Activated CD8-positive, alpha-beta memory T cell treated with anti-CD3 and anti-CD28 coated beads for 4 hours (primary cell): ENCODE measurements at places on chromosomes 12 and 14.

GRCh38 chr14:30864934-30865333 lies 9.4 kb upstream of the COCH start:
- no peak for DNase-seq

GRCh38 chr12:38919191-38919590 lies 13.8 kb upstream of the CPNE8 start:
- no peak for DNase-seq

GRCh38 chr14:64971943-64972791 lies at the start of gene RAB15:
TSS of gene RAB15 (minus strand) at chr14:64972336. CDS start at chr14:64972076, 260 bp downstream.
- DNase-seq: no peak

DNA sequence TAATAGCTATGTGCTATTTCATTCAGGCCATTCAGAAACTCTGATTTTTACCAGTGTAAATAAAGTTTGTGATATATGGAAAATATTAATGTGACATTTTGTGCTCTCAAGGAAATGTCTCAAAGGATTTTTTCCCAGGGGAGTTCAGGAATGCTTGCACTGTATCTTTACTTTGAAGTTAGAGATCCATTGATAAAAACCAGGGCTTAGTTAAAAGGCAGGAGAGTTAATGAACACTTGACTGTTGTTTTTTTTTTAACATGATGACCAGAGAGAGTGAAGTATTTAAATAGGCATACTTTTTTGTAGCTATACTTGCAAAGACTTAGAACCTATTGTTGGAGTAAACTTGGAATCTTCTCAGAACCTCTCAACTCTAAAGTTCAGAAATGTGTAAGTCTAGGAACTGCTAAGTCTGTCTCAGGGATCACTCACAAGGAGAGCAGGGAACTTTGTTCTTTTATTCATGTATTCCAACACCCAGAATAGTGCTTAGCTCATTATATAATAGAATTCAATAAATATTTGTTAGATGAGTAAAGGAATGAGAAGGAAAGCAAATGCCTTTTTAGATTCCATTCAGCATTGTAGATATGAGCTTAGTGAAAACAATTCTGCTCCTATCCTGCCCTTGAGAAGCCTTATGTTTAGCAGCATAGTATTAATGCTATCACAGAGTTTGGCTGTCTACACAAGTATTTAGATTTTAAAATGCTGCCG lies 117.5 kb downstream of the DAAM1 start:
- DNase-seq: no peak

DNA sequence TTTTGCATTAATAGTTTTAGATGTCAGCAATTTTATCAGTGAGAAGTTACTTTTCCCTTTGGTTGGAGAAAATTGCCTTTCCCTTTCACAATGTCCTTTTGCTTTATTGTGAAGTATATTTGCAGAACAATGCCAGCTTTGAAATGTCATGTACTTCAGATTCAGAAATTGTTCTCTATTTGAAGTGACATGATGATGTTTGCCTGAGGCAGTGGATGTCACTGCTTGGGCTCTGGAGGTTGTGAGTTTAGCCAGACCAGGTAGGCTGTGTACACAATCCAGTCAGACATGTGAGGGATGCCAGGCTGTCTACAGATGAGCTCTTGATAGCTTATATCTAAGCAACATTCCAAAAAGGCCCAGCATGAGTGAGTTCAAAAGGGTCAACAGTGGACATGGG lies 451.9 kb upstream of the FBXO33 start:
- DNase-seq: no peak

GRCh38 chr14:39342768-39343167 lies 89.5 kb downstream of the FBXO33 start:
- no peak for DNase-seq

- DNase-seq: no peak
Observed at GRCh38 chr12:13099844-13100604, 3.4 kb downstream of the GSG1 start.

- DNase-seq: no peak
Observed at GRCh38 chr14:21539189-21539940, 13.2 kb upstream of the SALL2 start.

DNA sequence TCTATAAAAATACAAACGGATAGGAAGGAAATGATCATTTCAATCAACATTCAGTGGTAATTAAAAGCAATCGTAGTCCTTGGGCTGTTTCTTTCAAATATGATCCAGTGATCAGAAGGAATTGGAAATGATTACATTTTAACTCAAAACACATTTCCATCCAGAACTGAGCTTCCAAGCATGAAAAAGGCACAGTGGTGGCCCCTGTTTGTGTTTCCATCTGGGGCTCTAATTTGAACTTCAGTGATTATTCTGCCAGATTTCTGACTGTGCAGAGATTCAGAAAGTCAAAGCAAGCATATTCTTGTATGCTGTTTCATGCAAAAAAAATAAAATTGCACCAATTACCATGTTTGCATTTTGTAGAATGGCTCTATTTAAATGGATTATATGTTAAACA lies 157.0 kb upstream of the LMNTD1 start:
- DNase-seq: no peak

- no peak for DNase-seq
Observed at GRCh38 chr12:4539167-4539870, 629 bp downstream of the RAD51AP1 start.

DNA sequence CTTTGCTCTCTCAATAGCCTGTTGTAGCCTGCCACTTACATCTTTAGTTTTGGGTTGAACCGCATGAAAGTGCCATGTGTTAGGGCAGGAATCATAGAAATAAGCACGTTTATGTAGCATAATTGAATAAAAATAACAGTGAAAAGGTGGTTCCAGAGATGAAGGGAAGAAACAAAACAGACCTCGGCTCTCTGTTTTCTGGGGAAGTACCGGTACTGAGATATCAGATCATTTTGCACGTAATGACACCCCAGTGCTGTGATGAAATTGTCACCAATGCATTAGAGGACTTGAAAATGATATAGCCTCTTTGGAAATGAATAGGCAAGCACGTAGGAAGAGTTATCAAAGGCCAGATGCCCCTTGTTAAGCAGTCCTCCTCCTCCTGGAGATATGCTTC lies 42.5 kb upstream of the DLK1 start:
- no peak for DNase-seq

GRCh38 chr12:130456375-130457199 lies 118.9 kb downstream of the PIWIL1 start:
- no peak for DNase-seq

DNA sequence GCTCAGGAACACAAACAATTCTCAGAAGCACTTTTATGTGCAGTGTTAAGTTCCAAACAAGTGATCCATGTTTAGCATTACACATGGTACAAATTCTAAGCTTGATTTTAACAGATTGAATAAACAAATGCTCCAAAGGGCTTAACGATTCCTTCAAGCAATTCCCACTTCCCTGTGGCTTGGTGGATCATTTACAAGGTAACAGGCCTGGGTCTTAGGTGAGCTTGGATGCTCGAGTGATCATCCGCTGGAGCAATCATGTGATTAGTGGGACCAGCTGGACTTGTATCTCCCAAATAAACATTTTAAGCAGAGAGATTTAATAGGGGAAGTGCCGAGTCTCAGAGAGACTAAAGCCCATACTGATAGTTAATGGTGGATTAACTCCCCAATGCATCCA lies 70.7 kb downstream of the CALM1 start:
- DNase-seq: no peak

DNA sequence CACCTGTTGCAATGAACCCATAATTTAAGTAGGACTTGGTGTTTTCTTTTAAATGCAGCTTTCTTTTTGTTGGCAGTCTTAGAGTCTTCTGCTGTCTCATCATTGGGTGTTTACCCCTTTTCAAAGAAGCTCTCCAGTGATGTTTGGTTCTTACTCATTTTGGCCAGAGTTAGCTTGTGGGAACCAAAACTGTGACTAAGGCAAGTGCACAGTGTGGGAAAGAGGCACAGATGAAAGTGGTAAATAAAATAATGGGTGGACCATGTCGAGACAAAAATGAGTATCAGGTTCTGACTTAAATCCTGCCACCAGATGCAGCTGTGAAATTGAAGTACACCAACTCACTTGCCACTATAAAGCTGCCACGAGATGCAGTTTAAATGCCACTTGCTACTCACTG lies 615.4 kb upstream of the MIS18BP1 start:
- no peak for DNase-seq

DNA sequence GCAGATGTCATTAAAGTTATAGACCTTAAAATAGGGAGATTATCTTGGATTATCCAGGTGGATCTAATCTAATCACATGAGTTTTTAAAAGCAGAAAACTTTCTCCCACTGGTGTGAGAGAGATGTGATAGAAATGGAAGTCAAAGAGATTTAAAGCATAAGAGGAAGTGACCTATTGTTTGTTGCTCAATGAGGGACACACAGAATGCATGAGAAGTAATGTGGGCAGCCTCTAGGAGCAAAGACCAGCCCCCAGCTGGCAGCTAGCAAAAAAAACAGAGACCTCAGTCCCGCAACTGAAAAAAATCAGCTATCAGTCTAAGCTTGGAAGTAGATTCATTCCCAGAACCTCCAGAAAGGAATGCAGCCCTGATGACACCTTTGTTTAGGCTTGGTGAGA lies 24.6 kb upstream of the ANP32D start:
- DNase-seq: no peak

DNA sequence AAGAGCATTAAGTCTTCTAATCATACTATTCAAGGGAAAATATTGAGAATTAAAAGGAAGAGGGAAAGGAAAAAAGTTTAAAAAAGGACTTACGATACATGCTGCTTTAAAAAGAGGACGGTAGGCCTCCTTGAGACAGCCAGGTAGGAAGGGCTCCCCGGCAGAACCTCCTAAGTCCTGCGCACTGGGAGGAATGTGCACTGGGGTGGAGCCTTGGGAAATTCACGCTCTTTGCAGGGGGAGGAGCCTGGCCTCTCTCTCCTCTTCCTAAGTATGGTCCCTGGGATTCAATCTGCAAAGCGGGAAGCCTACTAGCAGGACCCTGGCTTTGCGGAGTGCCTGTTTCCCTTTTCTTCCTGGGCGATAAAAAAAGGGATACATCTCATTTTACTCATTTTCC lies 553.0 kb downstream of the RPS29 start:
- DNase-seq: no peak

DNA sequence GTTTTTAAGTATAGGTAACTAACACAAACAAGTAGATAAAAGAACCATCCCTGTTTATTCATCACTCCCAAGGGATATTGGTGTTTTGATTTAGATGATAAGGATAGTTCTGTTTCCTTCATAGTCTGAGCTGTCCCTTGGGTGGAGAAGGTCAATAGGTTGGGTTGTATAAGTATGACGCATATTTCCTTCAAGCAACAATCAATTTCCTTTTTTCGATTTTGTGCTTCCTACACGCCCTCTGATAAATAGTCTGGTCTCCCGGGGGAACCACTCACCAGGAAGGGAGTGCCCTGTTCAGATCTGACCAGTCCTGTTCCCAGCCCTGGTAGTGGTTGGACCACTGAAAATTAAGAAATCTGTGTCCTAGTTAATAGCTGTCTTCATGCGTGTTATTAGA lies 378.8 kb upstream of the FAR2 start:
- no peak for DNase-seq

DNA sequence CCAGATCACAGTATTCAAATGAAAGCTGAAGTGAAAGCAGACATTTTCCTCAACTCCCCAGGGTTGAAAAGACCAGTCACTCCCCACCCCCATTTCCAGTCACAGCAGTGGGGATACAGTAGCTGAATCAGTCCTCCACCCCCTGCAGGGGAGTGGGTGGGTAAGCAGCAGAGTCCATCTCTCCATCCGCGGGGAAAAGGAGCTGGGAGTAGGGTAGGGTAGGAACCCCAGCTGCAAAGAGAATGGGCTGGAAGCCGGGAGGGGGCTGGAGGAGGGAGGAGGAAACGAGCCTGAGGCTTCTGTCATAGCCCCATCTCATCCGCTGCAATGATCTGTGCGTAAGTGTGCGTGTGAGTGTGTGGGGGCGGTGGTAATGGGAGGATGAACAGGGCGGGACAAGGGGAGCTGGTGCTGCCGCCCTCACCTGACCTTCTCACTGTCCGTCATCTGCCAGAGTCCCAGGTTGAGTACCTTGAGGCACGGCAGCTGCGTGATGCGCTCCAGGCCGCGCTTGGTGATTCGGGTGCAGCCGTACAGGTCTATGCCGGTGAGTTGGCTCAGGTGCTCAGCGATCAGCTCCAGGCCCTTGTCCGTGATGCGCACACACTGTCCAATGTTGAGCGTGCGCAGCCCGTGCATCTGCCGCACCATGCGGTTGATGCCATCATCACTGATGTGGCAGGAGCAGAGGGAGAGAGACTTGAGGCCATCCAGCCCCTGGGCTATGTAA lies 1.8 kb downstream of the FBXL14 start:
- DNase-seq: no peak

GRCh38 chr12:3089588-3089987 lies 12.4 kb downstream of the TSPAN9 start:
- DNase-seq: no peak

- DNase-seq: no peak
Observed at GRCh38 chr12:3117144-3117581, 40.0 kb downstream of the TSPAN9 start.

DNA sequence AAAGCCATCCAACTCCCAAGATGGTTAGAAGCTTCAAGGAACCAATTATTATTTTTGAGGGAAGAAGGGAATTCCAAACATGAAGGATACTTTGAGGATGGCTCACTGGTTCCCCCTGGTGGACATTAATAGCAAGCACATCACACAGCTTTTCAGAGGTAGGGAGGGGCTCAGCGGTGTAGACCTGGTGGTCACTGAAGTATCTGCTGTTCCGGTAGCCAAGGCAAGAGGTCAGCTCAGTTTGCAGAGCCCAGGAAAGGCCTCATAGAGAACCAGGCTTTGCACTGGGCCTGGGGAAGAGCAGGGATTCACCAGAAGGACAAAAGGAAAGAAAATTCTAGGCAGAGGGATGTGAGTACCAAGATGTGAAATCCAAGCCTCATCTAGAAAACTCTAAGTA lies 118.7 kb downstream of the KSR2 start:
- no peak for DNase-seq

DNA sequence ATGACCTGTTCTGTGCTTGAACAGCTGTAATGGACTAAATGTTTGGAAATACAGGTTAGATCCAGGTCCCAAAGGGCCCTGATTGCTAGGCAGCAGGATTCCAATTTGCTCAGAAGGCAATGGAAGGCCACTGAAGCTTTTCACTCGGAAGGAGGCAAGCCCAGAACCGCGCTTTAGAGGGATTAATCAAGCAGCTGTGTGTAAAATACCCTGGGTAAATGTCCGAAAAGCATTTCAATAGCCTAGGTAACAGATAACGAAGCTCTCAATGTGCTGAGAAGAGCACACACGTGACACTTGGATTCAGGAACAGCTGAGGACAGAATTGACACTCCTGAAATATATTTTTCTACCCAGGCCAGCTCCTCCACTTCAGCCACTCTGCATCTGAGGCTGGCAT lies 436.1 kb downstream of the TMEM132D start:
- no peak for DNase-seq

GRCh38 chr12:100671396-100672074 lies 98.1 kb downstream of the GAS2L3 start:
- no peak for DNase-seq

GRCh38 chr12:82912406-82912805 lies 225.7 kb downstream of the TMTC2 start:
- no peak for DNase-seq
